ENCODE measurements at places on chromosomes 12 and 14. TPM values are rescaled to one million over a fixed set of nuclear protein-coding genes. Genes with fewer than 3 reads are reported as not detected.

Gene NPC2
- 291 TPM for total RNA-seq

Gene ADAM20
- total RNA-seq, result 1.3 TPM

Gene GALNT6
- 0.74 TPM for total RNA-seq

Gene OR6J1
- total RNA-seq, result not detected

Gene ADAM21
- total RNA-seq, result 0.25 TPM

DNA sequence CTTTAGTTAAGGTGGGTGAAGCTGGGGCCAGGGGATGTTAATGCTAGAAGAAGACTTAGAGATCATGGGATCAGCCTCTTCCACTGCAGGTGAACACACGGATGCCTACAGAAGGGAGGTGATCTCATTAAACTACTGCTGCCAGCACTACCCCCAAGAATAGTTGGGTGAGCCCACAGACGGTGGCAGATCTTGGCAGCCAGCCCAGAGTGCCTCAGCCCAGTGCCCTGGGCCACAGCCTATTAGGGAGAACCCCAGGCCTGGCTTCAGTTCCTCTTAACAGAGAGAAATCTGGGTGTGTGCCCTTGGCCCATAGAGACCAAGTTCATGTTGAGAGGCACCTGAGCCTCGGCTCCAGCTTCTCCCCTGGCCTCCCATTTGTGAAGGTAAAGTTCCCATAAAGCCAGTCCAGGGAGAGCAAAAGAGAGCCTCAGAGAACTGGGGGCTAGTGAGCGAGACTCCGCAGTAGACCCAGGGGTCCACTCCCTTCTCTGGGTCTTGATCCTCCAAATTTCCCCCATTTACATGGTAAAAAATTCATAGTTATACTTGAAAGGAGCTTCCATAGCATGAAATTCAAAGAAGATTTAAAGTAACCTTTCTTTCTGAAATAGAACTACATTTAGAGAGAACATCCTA, 125.0 kb upstream of the CCND2 start:
- DNase-seq, result no peak

DNA sequence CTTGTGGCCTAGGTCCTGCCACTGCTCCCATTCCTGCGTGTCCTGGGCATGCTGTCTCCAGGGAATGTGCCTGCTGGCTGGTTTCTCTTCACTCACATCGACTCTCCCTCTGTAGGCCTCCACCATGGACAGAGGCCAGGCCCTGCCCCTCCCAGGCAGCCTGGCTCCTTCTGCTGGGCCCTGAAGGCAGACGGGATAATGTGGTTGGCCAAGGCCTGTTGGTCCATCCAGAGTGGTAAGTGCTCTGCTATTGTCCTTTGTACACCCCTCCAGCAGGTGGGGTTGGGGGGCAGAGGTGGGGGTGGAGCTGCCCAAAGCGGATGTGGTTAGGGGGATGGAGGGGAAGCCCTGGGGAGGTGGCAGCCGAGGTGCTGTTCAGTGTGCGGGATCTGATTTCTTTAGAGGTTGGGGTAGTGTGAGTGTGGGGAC, 9.5 kb upstream of the NR4A1 start:
- DNase-seq, result peak; percentile 70

- peak; percentile 48 for DNase-seq
These were observed 34.3 kb upstream of the GAS2L3 start for GRCh38 chr12:100539202-100539601.

GRCh38 chr12:109163167-109163566, 46.8 kb downstream of the ACACB start:
- no peak for DNase-seq

DNA sequence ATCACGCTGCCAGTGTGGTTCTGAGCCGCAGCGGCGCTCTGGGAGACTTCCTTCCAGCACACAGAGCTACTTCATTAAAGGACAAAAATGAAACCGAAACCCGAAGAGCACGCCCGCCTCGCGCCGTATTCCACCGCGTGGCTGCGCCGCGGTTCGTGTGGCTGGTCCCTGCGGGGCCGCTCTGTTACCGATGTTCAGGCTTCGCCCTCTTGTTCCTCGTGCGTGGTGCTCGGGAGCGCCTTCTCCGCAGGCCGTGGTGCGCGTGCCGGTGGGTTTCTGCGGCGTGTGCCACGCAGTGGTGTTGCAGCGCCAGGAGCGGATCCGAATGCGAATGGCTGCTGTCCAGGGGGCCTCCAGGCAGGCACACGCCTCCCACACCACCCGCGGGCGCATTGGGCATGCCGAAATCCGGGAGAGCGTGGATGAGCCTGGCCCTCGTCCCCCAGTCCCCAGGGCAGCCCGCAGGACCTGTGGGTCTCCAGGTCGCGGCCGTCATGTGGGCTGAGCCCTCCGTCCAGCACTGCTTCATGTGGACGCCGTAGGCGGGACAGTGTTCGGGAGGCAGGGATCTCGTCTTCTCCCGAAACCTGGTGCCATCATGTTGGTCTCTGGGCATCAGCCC, 91.2 kb downstream of the ADGRD1 start:
- DNase-seq, result no peak

- DNase-seq, result peak; percentile 51
These were observed 3.4 kb downstream of the PTHLH start for GRCh38 chr12:27968972-27969623.

- no peak for DNase-seq
These were observed 57.4 kb upstream of the KCNA1 start for GRCh38 chr12:4852308-4852707.

- DNase-seq, result peak; percentile 25
These were observed 617 bp downstream of the TTC8 start for GRCh38 chr14:88825078-88825458.

DNA sequence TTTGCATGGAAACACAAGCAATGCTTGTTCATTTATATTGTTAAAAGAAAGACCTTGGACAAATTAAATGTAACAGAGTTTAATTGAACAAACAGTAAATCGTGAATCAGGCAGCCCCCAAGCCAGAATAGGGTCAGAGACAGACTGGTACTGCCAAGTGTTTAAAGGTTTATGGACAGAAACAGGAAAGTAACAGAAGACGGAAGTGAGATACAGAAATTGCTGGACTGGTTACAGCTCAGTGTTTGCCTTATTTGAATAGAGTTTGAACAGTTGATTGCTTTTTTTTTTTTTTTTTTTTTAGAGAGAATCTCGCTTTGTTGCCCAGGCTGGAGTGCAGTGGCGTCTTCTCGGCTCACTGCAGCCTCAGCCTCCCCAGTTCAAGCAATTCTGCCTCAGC, 50.3 kb downstream of the DAO start:
- DNase-seq, result no peak

DNA sequence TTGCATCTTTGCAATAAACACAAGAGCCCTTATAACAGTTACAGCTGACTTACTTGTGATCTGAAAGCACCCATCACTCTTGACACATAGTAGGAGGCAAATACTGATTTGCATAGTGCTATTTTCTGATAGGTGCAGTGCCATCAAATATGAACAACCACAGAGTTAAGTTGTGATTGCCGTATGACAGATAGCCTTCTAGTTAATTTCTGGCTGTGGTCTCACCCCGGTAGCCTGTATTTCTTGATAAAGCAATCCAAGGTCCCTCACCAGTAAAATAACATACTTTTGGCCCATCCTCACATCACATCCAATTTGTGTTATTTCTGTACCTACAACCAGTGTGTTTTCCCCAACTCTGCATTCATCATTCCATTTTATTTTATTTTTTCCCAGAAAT, 23.3 kb upstream of the STYK1 start:
- DNase-seq, result no peak

DNA sequence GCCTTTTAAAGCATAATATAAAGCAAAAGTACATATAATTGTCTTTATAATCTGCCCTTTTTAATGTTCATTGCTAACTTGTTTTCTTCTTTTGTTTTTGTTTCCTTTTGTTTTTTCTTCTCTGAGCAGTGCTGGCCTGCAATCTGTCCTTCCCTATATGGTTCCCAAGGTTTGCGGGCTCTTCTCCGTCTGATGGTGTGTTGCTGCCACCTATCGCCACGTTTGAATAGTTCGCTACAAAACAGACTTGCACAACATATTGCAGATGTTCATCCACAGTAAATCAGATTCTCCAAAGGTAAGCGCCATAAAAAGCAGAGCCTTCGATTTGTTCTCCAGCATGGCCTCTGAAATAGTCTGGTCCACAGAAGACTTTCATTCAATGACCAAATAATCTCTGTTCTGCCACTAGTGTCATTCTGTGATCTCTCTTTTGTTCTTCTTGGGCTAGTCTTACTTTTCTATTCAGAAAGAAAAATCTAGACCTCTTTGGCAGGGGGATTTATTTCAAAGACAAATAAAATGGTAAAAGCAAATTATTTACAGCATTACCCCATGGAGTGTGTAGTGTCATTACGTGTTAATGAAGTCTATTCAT, 33.5 kb downstream of the C12orf50 start:
- DNase-seq, result peak; percentile 80

Measured in fibroblast of the aortic adventitia (primary cell).